ENCODE measurements at places on chromosomes 1 and 21.

DNA sequence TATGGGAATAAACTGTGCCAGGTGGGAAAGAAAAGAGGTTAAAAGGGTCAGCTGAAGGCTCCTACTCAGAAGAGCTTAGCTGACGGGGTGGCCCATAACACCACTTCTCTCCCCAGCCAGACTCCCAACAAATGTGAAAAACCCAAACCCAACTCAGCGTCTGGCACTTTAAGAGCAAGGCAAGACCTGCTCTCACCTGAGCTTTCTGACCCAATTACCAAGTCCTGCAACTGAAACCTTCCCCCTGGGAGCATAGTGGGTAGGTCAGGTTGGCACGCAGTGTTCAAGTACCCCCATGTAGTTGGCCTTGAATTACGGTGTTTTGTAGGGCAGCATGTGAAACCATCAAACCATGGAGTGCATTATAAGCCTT, 3.2 kb downstream of the IRF6 start:
- DNase-seq, result no peak

- DNase-seq, result peak; percentile 67
These were observed 35.8 kb upstream of the RUNX1 start for GRCh38 chr21:35084869-35085268.

DNA sequence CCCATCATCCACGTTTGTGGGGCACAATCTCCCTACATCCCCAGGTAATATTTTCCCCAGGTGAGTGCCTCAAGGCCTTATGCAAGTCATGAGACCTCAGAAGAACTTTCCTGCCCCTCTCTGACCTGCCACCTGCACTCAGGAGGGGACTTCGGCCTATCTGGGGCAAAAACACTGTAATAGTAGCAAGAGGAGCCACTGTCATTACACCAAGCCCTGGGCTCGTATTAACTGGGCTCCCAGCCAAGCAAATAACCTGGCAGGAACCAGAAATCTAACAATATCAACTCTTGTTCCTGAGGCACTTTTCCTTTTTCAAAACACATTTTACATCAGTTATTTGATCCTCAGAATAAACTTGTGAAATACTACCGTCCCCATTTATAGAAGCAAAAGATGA, 30.9 kb downstream of the LAMB3 start:
- no peak for DNase-seq

DNA sequence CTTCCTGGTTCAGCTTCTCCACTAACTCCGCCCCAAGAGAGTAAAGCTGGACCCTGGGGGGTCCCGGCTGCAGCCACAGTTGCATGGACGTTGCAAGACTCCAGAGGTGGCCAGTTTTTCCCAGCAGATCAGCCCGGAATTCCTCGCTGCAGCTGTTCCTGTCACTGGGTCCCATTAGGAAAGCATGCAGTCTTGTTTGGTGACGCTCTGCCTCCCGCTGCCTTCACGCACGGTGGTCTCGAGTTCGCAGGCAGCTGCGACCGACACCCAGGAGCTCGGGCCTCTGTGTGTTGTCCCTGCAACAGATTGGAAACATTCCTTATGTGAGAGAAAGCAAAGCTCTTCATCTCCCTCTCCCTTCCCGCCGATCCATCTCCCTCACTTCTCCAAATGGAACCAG, 162.8 kb downstream of the PRDM16 start:
- no peak for DNase-seq

- no peak for DNase-seq
These were observed 44.8 kb downstream of the PRDM15 start for GRCh38 chr21:41834252-41834925.

All from GM04504 (cell line).